ENCODE measurements at places on chromosomes 3 and 15.

GRCh38 chr15:68176601-68177000, 28.5 kb downstream of the CALML4 start:
- H3K27me3 ChIP-seq = no peaks in the 10 kb centered on the region
- DNase-seq = no peak
- H3K4me1 ChIP-seq = no peaks in the 10 kb centered on the region
- H3K27ac ChIP-seq = no peak overlapping the region
- peaks cover 11% of the 10 kb centered on the region for H3K36me3 ChIP-seq
- H3K4me3 ChIP-seq = no peak overlapping the region

DNA sequence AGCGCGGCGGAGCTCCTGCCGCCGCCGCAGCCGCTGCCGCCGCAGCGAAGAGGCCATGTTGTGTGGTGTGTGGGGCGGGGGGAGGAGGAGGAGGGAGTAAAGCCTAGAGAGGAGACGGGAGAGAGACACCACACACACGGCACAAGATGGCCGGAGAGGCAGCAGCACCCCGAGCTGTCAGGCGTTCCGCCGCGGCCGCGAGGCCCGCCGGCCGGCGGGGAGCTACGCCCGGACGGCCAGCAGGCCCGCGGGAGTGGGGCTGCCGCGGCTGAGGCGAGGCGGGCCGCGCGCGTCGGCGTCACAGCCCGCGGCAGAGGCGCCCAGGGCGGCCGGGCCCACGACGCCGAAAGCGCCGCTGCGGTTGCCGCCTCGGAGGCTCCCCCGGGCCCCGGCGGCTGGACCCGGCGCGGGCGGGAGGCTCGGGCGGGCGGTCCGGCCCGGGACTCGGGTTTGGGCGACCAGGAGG, 17.4 kb upstream of the CHD2 start:
- DNase-seq = no peak
- peaks cover 18% of the 10 kb centered on the region for H3K27me3 ChIP-seq
- peak overlapping the region; percentile 99 for H3K27ac ChIP-seq
- peaks cover 56% of the 10 kb centered on the region for H3K4me1 ChIP-seq
- H3K36me3 ChIP-seq = peaks cover 26% of the 10 kb centered on the region

DNA sequence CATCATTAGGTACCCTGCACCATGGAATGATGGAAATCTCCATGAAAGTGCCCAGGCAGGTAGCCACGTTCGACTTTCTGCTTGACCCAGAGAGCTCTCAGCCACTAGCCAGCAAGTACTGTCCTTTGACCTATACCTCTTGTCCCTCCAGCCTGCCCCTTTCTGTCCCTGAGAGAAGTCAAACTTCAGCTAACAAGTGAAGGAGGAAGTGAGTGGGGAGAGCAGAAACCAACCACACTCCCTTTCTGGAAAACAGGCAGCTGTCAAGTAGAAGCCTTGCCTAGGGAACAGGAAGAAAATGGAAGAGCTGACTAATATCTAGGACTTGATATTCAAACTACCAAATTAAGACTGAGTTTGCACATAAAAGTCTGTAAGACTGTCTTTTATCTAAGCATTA, 30.3 kb upstream of the FSTL1 start:
- no peak for DNase-seq
- no peaks in the 10 kb centered on the region for H3K4me1 ChIP-seq
- no peak overlapping the region for H3K27ac ChIP-seq

DNA sequence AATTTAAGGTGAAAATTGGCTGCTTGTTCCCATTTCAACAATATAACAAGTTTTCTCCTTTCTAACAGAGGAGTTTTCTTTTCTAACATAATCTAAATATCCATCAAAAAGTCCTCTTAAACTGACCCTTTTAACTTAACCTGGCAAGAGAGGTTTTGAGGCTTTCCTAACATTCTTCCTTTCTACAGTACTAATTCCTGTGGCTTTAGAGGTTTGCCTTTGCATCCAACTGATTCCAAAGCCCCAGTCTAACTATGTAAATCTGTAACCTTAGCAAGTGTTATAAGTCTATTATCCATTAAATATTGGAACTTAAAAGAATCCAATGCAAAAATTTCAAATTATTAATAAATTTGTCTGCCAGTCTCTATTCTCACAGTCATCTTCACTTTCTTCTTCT, 134.1 kb downstream of the ISL2 start:
- H3K4me1 ChIP-seq = no peaks in the 10 kb centered on the region
- DNase-seq = no peak
- H3K27me3 ChIP-seq = no peaks in the 10 kb centered on the region
- no peak overlapping the region for H3K4me3 ChIP-seq

GRCh38 chr15:59556380-59556779, 55.2 kb upstream of the GCNT3 start:
- H3K36me3 ChIP-seq = no peaks in the 10 kb centered on the region
- no peak for DNase-seq
- H3K27me3 ChIP-seq = no peaks in the 10 kb centered on the region
- no peaks in the 10 kb centered on the region for H3K4me1 ChIP-seq

Measured in immature natural killer cell (primary cell).